ENCODE measurements at places on chromosomes 6 and 20.

GRCh38 chr6:158978757-158979156 is 21.2 kb downstream of the RSPH3 start:
- no peak for DNase-seq

DNA sequence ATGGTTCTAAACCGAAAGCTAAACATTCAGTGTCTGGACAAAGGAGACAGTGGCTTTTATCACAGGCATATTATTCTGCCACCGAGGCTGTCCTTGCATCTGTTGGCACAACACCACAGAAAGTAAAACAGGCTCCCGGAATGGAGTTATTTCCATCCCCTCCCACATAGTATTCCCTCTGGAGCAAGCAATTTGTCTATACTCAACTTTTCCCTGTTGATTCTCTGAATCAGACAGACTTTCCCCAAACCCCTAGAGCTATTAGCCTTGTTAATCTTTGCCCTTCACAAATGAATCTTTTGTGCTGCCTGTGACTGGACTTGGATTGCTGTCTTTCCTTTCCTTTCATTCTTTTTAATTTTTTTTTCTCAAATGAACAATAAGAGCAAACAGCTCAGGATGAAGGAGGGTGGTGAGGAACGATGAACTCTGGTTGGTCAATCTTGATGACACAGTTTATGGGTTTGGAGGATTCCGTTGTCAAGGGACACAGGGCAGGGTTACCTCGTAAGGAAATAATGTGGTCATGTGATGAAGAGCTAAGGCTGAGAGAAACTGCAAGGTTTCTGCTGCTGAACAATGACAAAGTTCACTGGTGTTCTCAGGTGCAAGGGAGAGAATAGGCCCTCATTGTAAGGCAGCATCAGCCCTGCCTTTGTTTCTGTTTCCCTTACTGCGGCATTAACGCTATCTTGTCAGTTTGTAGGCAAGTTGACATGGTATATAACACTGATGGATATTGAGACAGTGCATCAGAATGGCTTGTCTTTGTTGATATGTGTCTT is 275.0 kb upstream of the BMP2 start:
- DNase-seq = peak; percentile 46

- DNase-seq = no peak
These were observed 32.8 kb downstream of the REPS1 start for GRCh38 chr6:138955262-138955661.

DNA sequence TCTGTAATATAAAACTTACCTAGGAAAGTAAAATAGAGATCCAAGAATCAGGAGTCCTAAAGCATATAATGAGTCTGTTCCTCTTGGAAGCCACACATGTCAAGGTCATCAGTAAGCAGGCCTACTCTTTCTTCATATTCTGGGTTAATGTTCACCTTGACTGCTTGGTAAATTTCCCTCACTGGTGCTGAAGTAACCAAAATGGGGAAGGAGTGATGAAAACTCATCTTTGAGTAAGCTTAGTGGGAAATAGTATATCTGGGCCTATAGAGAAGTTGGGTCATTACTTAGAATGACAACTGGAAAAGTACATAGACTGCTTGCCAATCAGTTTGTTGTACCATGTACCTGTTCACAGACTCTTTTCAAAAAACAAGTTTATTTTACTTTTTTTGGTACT is 6.6 kb downstream of the TSPYL4 start:
- DNase-seq = no peak

- no peak for DNase-seq
These were observed 15.1 kb upstream of the ZSCAN9 start for GRCh38 chr6:28209753-28210535.

DNA sequence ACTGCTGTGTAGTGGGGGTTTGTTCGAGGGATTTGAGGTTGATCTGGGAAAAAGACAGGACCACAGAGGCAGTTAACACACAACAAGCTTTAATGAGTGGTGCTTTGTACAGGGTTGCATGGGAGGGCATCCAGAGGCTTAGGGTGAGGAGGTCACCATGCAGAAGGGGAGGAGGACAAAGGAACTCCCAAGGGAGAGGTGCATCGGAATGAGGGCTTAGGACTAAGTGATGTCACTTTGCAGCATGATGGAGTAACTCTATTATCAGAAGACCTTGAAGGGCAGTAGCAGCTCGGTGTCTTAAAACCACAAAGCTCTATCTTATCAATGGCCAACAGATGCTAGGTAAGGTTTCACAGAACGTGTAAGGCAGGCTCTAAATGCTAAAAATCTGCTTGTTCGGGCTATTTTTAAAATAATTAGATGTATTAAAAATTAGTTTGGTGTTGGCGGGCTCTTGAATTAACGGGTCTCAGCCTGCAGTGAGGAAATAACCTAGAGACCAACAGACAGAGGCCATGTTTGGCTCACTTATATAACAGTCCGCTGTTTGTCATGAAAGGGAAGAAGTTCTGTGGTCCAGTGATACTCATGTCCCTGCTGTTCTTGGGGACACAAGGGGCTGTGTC is 37.9 kb downstream of the MAN1A1 start:
- DNase-seq = no peak

GRCh38 chr6:150403458-150404246 is 34.8 kb downstream of the IYD start:
- DNase-seq = no peak

- no peak for DNase-seq
These were observed 91.5 kb upstream of the BEND6 start for GRCh38 chr6:56863366-56863765.

GRCh38 chr6:109441069-109441816 is 719 bp downstream of the SMPD2 start:
- no peak for DNase-seq

- no peak for DNase-seq
These were observed 1311.5 kb upstream of the GJE1 start for GRCh38 chr6:140821196-140821595.

- no peak for DNase-seq
These were observed 24.6 kb downstream of the MYLK4 start for GRCh38 chr6:2725999-2726567.

DNA sequence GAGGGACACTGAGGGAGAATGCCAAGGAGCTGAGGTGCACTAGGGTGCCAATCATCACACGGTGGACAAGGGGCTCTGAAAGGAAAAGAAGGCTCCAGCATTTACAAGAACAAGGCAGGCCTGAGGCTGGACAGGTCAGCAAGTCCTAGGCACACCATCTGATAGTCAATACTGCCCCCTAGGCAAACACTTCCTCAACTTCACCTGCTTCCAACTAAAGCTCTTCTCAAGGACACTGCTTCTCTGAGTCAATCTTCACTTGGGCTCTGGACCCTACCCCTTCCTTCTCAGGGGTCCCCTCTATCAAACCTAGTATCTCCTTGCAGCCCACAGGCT is 37.7 kb upstream of the SLC4A11 start:
- no peak for DNase-seq
